CD4-positive, alpha-beta memory T cell (primary cell): ENCODE measurements at places on chromosomes 2 and 18.

GRCh38 chr2:11365096-11365879, 20.9 kb upstream of the ROCK2 start:
- DNase-seq, result no peak

GRCh38 chr2:5911718-5912117, 219.5 kb downstream of the SOX11 start:
- DNase-seq, result no peak

DNA sequence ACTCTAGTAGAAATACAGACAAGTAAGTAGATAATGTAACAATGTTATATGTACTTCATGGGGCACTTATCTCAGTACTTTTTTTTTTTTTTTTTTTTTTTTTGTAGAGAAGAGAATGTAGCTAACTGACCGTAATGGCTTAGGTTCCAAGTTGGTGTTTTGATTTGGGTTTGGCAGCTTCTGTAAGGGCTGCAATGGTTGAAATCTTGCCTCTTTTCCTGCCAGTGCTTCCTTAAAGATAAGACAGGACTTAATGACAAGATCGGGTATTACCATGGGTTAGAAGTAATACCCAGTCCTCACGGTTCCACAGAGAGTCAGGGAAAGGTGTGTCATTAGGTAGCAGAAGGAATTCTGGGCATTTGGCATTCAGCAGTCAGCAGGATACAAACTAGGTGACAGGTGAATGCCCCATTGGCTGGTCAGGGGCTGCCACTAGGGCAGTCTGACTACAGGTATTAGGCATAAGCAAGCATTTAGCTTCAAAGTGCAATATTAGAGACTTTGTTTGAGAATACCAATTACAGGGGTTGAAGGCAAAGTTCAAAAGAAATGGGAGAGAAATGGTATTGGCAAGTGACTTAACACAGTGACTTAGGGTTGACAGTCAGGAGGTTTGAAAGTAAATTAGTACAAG, 189.4 kb upstream of the RND3 start:
- no peak for DNase-seq

DNA sequence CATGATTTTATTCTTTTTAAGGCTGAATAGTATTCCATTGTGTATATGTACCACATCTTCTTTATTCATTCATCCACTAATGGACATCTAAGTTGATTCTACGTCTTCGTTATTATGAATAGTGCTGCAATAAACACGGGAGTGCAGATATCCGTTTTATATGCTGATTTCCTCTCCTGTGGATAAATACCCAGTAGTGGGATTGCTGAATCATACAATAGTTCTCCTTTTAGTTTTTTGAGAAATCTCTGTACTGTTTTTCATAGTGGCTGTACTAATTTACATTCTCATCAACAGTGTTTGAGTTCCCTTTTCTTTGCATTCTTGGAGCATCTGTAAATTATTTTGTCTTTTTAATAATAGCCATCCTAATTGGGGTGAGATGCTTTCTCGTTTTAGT, 114.5 kb downstream of the RGPD3 start:
- no peak for DNase-seq

DNA sequence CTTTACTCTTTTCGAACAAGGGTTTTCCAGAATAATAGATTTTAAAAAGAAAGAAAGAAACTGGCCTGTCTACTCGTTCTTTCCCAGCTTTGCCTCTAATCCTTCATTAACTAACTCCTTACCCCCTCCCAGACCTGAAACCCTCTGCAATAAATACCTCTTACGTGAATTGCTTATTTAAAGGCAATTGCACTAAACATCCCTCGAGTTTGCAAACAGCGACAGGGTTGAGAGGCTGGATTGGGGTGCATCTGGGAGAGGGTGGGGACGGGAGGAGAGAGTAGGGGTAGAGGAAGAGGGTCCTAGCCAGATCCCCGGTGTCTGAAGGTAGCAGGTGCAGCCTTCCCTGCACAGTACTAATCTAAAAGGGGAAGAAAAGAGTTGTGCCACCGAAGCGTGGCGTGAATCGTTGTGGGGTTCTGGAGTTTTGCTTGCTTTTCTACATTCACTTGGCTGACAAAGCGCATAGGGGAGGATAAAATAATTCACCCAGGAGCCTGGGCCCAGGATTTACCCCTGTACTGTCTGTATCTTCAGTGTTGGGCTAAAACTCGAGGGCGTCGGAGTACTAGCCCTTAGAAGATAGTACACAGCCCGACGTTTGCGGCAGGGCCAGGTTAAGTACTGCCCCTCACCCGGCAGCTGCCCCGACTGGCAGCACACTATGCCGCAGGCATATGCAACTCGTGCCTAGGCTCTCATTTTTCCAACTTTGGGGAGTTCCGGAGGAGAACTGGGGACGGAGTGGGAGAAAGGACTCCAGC, 1.9 kb upstream of the NEUROD1 start:
- DNase-seq, result no peak

GRCh38 chr2:15038366-15039364, 406.1 kb downstream of the LRATD1 start:
- no peak for DNase-seq

DNA sequence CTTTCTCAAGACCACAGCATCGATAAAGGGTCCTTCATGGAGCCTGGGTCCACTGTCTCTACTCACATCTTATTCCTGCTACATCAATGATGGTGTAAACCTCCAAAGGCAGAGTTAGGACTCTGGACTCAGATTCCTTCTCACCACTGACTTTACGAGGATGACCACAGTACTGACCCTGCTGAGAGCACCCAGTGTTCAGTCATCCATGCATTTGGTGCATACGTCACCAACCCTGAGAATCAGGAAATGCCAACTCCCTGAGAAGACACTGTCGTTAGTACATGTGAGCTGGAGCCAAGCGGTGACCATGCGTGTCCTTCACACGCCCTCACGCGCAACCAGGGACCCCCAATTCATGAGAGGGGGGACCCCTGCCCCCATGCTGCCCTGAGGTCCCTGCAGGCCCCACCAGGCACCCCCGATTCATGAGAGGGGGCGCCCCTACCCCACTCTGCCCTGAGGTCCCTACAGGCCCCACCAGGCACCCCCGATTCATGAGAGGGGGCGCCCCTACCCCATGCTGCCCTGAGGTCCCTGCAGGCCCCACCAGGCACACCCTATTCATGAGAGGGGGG, 178.4 kb upstream of the TPO start:
- no peak for DNase-seq

- no peak for DNase-seq
These were observed 493.1 kb downstream of the XIRP2 start for GRCh38 chr2:167381349-167381748.

- no peak for DNase-seq
These were observed 153.7 kb upstream of the NCK2 start for GRCh38 chr2:105590780-105591660.

DNA sequence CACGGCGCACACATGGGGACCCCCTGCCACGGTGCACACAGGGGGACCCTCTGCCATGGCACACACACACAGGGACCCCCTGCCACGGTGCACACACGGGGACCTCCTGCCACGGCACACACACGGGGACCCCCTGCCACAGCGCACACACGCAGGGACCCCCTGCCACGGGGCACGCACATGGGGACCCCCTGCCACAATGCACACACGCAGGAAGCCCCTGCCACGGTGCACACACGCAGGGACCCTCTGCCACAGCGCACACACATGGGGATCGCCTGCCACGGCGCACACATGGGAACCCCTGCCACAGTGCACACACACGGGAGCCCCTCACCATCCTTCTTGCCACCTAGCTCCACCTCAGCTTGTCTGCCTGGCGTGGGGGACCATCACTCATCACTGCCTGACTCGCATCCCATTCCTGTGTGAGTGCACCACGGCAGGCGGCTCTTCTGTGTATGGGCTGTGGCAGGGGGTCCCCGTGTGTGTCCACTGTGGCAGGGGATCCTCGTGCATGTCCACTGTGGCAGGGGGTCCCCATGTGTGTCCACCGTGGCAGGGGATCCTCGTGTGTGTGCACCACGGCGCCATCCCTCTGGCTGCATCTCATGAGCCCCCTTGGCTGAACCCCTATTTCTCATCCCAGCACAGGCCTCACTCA, 206.7 kb downstream of the EIPR1 start:
- no peak for DNase-seq

DNA sequence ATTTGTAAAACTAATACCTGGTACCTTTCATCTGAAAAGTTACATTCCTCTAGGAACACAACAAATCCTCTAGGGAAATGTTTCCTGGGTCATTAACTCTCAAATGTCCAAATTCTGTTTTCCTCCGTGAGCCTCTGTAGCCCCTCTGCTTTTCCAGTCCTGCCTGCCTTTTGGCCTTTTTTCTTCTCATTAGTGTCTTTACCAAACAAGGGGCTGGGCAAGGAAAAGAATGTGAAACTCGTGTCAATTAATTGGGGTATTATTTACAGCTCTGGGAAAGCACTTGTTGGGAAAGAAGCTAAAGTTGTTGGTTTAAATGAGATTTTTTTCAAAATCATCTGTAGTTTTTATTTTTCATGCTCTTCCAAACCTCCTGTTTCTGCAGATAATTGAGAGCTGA, 198.1 kb upstream of the NRP2 start:
- DNase-seq, result no peak

DNA sequence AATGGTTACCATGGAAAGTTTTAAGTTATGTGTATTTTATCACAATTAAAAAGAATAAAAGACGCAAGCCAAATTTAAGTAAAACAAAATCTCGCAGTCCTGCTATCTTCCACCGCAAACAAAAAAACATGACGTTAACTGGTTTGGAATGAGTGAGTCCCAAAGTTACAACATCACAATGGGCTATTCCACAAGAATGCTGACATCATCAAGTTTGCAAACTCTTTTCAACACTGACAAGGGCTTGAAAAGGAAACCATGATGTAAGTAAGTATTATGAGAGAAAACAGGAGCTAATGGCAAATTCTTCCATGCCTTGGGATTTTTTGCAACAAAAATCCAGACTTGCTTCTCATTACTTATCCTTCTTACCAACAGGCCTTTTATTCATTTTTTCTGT, 31.1 kb downstream of the SIGLEC15 start:
- no peak for DNase-seq
